Left ventricle myocardium superior (tissue), 1 donor: ENCODE measurements at places on chromosomes 3 and 15.

GRCh38 chr3:177589911-177590381 is 392.7 kb upstream of the TBL1XR1 start:
- no peak for DNase-seq

- peak; percentile 36 for DNase-seq
Measured at GRCh38 chr15:99592145-99592791, 26.5 kb downstream of the MEF2A start.

GRCh38 chr3:35663471-35663870 is 24.1 kb downstream of the ARPP21 start:
- DNase-seq = peak; percentile 42

DNA sequence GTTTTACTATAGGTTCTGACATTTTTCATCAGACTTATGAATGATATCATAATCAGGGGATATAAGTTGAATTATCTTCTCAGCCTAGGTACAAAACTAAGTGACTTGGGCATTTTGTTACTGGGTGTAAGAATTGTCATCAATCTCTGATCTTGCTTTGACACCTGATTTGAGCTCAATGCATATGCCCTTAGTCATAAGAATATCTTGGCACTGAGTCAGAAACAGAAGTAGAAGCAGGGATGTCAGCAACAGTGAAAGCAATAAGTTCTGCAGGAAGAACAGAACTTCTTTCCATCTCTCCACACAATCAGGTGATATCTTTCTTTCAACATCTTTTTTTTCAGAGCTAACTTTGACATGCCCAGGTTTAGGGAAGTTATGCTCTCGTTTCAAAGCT is 14.6 kb downstream of the SLITRK3 start:
- no peak for DNase-seq

- no peak for DNase-seq
Measured at GRCh38 chr3:78871048-78871447, 896.8 kb downstream of the ROBO1 start.

GRCh38 chr15:67744331-67745072 is 80.8 kb upstream of the SKOR1 start:
- no peak for DNase-seq

DNA sequence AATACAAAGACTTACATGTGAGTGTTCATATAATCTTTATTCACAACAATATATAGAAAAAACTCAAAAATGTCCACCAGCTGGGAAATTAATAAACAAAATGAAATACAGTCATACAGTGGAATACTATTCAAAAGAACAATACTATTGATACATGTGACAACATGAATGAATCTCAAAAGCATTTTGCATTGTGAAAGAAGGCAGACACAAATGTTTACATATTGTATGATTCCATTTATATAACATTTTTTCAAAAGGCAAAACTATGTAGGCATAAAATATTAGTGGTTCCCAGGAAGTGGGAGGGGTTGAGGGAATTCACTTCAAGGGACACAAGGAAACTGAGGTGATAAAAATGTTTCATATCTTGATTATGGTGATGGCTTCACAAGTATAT is 303.2 kb downstream of the CTNNB1 start:
- DNase-seq = no peak

DNA sequence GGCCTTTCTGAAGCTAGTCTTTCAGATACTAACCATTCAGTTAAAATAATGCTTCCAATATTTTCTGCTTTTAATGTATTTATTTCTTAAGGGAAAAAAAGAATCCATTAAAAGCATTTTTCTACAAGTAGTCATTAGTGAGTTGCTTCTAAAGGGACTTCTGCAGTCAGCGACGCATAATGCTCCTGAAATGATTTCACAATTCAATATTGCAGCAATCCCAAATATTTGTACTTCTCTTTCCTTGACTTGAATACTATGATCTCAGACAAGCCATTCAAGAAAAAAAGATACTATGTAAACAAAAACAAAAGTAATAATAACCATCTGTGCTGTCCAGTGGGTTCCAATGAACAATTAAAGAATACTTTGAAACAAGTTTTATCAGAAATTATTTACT is 681.0 kb downstream of the DIPK2A start:
- DNase-seq = no peak

GRCh38 chr3:156626104-156626503 is 48.3 kb upstream of the TIPARP start:
- DNase-seq = no peak

GRCh38 chr3:87233805-87234204 is 6.7 kb downstream of the CHMP2B start:
- DNase-seq = no peak

DNA sequence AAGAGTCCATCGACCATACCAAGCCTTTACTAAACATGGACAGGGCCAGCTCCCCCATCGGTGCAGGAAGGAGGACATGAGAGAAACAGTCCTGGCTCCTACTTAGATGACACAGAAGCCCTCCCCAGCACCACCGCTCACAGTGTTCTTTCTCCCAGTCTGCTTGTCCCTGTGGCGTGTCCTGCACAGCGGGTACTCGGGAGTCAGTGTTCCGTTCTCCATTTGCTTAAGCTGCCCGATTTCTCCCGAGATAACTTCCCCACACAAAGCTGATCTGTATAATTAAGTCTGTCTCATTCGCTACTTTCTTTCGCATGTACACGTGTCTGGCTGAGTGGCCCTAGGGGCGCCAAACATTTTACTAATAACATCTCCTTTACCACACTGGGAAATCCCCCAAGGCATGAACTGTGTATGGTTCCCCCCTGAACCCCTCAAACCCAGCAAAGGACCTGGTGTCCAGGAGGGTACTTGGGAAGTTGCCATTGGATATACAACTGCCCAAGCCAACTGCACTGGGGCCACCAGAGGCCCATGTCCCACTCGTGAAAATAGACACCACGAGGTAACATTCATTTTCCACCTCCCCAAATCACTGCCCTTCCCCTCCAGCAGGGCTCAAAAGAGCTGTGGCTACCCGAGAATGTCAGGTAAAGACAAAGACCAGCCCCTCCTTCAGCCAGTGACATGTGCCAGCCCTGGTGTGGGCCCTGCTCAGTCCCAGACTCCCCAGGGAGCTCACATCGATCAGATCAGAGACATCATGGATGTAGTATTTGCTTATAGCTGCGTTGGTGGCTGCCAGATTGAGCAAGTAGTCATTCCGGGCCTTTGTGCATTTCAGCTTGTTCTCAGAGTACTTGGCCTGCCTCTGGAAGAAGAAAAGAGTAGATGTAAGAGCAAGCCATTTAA is 96.5 kb upstream of the RAD18 start:
- no peak for DNase-seq

DNA sequence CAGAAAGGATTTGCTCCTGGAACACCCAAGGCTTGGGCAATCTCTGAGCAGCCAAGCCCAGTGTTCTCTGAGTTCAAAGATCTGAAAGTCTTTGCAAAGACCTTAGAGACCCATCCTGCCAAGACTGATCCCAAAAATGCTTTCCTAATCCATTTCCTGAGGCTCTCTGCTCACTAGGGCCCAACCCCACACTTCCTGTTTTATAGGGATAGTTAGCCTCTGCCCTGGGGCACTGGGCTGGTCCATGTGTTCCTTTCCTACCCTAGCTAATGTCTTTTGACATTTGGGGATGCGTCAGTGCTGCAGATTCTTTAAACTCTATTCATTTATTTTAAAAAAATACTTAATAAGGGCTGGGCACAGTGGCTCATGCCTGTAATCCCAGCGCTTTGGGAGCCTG is 372.7 kb downstream of the ROBO2 start:
- no peak for DNase-seq

GRCh38 chr3:71120012-71120411 is 463.5 kb downstream of the FOXP1 start:
- DNase-seq = no peak
